Stimulated activated CD8-positive, alpha-beta memory T cell treated with anti-CD3 and anti-CD28 coated beads, Interleukin-4, amount 100 ng/mL, for 24 hours (primary cell): ENCODE measurements at places on chromosomes 2 and 18.
A peak's percentile ranks its signal among the peaks of the same experiment; 100 is the strongest.

- no peak for DNase-seq
Observed at GRCh38 chr18:63562284-63562683, 20.1 kb downstream of the SERPINB12 start.

- DNase-seq, result peak; percentile 38
Observed at GRCh38 chr2:88626171-88627054, 851 bp downstream of the EIF2AK3 start.

GRCh38 chr2:213002383-213002782, 149.0 kb downstream of the IKZF2 start:
- no peak for DNase-seq

DNA sequence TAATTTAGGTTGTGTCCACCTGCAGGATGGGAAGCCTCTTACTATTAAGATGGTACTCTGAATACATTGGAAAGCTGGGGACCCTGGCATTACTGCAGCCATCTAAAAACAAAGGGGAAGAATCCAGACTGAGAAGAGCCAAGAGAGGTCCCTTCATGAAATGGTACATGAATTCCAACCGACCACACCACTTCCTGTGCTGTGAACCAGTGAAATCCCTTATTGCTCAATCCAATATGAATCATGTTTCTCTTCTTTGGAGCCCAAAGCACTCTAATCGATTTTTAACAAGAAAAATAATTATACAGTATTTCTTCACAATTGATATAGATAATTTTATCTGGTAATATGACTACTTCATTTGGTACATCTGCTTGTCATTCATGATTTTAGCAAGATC, 479.7 kb upstream of the RAB6C start:
- DNase-seq, result no peak

DNA sequence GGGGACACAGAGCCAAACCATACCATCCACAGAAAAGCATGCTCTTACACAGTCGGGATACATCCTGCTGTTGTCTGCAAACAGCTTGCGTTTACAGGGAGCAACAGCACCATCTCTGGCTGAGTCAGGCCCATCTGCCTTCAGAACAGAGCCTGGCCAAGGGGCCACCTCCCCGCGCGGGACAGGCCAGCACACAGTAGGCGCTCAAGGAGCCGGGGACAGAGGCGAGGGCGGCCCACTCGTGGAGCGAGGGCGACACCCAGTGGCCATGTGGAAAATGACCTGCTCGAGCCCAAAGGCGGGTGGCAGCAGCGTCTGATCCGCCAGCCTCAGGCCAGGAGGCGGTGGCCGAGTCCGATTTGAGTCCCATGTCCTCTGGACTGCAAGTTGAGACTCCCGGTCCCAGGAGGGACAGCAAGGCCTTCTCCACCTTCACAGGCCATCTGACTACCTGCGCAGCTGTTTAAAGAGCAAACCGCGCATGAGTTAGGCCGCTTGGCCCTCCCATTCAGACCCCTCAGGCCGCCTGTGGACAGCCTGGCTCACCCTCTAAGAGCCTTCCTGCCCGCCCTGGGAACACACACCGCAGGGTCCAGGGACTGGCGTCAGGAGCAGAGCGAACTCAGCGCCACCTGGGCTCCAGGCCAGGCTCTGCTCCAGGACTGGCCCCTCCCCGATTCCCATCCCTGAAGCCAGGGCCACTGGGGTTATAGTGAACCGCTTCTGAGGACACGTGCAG, 38.3 kb downstream of the TTC32 start:
- DNase-seq, result peak; percentile 43

DNA sequence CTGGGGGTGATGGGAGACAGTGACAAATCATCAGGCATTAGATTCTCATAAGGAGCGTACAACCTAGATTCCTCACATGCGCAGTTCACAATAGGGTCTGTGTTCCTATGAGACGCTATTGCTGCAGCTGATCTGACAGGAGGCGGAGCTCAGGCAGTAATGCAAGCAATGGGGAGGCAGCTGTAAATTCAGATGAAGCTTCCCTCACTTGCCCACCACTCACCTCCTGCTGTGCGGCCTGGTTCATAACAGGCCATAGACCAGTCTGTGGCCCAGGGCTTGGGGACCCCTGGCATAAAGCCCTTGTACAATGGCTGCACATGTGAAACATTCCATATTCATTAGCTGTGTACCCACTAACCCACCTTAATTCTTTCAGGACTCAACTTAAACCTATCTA, 18.0 kb downstream of the NMUR1 start:
- DNase-seq, result no peak

DNA sequence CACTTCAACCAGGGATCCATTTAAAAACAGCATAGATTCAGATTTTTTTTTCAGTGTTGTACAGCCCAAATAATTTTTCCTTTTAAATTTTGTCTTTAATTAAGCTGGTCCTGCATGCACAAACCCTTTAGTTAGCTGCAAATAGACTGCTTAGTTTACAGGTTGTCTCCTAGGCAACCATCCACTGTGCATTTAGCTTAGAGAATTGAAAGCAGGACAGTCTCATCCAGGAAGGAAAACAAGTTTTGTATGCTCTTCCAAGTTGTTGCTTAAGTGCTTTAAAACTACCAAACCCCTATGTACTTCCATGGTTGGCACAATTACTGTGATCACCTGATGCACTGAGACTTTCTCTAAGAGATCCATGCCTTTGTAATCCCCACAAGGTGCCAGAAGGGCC, at the start of gene MAP3K19:
TSS of gene MAP3K19 (minus strand) at position 148 of the 400 bp plus-strand sequence. CDS start 22,800 bp downstream, outside the sequence.
- DNase-seq, result no peak

GRCh38 chr2:196112418-196113034, 43.9 kb upstream of the DNAH7 start:
- DNase-seq, result no peak

DNA sequence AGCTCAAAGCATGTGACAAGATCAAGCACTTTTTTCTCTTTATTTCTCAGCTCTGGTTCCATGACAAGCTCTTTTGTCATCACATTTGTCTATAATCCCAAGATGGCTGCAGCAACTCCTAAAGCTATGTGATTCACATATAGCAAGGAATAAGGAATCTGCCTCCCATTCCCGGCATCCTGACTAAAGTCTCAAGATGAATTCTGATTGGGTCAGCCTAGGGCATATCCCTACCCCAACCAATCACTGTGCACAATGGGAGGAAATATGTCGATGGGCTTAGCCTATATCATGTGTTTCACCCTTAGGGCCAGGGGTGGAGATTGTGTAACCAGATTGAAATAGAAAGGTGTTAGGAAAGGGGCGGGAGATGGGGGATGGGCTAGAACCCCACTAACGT, 23.1 kb upstream of the COLEC12 start:
- no peak for DNase-seq

- DNase-seq, result no peak
Observed at GRCh38 chr2:128466376-128466775, 147.7 kb upstream of the HS6ST1 start.

DNA sequence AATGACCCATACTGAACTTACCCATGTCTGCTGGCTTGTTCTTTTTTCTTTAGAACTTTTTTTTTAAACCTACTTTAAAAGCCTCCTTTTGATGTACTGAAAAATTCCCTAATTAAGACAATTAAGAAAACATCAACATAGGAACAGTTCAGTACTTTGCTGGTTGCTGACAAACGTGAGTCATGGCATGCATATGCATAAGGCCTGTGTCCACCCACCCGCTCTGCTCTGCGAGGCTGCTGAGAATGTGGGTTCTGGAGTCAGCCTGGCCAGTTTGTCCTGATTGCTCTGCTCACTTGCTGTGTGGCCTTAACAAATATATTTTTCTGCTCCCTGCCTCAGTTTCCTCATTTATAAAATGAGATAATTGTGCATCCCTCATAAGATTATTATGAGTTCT, 27.3 kb downstream of the LAMA3 start:
- no peak for DNase-seq

- DNase-seq, result no peak
Observed at GRCh38 chr2:119808516-119809147, 48.9 kb downstream of the PTPN4 start.

DNA sequence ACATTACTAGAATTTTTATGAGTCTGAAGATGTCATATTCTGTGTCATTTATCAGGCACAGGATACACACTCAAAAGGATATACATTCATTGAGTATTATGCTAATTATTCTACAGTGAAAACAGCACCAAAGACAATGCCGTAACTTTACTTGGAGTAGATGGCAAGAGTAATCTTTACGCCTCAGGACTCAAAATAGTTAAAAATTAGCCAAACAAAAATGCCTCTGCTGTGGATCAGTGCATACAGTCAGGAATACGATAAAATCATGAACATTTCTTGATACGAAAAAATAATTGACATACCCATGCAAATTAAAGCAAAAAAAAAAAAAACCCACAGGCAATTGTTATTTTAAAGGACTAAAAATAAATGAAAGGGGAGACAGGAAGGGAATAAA, 129.7 kb downstream of the NETO1 start:
- DNase-seq, result no peak

- DNase-seq, result peak; percentile 22
Observed at GRCh38 chr18:44887227-44887631, 206.5 kb downstream of the SETBP1 start.

GRCh38 chr18:72672364-72673184, 128.4 kb upstream of the CBLN2 start:
- DNase-seq, result no peak

DNA sequence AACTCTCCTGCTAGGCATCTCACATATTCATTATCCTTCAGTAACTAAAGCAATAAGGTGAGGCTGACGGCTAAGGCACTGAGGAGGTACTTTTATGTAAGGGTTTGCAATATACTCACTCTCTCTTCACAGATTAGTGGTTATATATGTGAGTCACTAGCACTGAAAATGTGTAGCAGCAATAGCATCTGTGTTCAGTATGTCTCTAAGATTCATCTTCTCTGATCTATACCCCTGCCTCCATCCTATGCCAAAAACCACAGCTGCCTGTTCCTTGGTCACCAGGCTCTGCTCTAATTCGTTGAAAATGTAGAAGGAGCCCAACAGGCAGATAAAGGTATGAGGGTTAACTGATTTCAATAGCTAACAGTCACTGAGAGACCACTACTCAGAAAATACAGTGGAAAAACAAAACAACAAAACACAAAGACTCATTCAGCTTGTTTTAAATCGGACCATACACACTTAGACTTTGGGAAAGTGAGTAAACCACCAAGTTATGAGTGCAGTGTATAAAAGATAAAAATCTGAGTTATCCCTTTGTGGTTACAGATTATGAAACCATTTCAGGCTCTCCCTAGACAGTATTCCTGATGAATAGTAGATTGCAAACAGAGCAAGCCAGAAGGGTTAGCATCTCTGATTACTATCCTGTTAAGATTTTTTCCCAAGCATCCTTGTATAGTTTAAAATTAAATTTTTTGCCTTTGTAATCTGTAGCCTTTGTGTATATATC, 75.3 kb upstream of the CYP26B1 start:
- DNase-seq, result no peak

- no peak for DNase-seq
Observed at GRCh38 chr2:140550821-140551220, 1580.0 kb downstream of the LRP1B start.

- DNase-seq, result no peak
Observed at GRCh38 chr18:42305869-42306593, 351.0 kb downstream of the PIK3C3 start.

DNA sequence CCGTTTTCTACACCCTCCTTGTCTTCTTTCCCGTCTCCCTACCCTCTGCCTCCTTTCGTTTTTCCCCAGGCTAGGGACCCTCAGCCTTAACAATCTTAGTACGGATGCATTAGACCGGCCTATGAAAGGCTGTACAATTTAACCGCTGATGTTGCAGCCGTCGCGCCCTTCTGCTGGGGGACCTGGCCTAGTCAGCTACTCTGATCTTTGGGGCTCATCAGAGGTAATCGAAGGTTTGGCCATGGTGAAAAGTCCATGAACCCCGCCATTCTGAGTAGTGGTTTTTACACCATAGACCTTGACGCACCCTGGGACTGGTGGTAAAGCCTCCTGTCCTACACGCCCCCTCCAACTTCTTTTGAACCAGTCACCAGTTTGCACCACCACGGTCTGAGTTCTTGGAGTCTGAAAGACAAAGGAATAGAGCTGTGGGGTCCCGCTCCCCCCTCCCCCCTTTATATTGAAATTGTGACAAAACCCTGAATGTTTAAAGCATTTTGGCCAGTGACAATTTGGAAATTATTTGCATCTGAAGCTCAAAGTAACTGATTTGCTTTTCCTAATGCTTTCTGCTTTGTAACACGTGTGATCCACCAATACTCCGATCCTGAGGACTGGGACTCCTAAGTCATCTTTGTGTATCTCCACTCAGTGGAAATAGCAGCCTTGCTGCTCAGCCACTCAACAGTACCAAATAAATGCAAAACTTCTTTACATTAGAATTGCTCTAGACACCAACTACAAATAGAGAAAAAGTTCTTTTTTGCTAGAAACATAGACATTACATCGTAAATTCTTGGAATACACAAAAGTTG, 642 bp upstream of the SRSF7 start:
- no peak for DNase-seq

- DNase-seq, result no peak
Observed at GRCh38 chr2:116732322-116732721, 1082.2 kb upstream of the DDX18 start.

GRCh38 chr2:75952173-75952572, 241.5 kb upstream of the GCFC2 start:
- no peak for DNase-seq

DNA sequence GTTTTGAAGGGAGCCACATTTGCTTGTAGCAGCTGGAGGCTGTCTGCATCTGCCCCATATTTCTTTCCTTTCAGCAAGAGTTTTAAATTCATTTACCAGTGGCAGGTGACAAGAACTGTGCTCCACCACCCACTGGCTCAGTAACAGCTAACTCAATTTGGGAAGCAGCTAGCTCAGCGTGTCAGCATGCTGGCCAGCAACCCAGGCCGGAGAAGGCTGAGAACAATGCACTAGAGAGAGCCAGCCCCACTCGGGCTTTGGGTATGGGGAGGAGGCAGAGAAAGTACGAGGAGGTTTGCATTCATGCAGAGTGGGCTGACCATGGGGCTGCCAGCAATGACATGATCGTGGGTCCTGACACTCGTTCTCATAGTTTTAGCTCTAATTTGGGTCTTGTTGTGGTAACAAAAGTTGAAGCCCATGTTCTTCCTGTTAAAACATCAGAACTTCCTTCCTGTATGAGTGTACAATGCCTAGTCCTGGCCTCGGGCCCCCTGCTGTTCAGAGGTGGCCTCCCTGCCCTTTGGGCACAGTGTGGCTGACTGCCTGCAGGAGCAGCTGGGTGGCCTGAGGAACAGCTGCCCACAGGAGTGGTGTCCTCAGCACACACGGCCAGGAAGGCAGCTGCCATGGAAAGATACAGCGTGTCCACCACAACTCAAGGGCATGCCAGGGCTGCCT, 23.0 kb downstream of the CDC42EP3 start:
- peak; percentile 20 for DNase-seq

- no peak for DNase-seq
Observed at GRCh38 chr18:56977771-56978170, 169.1 kb upstream of the BOD1L2 start.

- DNase-seq, result no peak
Observed at GRCh38 chr18:65093346-65093745, 657.5 kb upstream of the CDH7 start.
